A172 (cell line): ENCODE measurements at places on chromosomes 1 and 21.

GRCh38 chr1:200305806-200306205, 104.0 kb downstream of the ZNF281 start:
- no peak for DNase-seq

GRCh38 chr1:86616871-86617270, 70.0 kb downstream of the CLCA4 start:
- DNase-seq: no peak

DNA sequence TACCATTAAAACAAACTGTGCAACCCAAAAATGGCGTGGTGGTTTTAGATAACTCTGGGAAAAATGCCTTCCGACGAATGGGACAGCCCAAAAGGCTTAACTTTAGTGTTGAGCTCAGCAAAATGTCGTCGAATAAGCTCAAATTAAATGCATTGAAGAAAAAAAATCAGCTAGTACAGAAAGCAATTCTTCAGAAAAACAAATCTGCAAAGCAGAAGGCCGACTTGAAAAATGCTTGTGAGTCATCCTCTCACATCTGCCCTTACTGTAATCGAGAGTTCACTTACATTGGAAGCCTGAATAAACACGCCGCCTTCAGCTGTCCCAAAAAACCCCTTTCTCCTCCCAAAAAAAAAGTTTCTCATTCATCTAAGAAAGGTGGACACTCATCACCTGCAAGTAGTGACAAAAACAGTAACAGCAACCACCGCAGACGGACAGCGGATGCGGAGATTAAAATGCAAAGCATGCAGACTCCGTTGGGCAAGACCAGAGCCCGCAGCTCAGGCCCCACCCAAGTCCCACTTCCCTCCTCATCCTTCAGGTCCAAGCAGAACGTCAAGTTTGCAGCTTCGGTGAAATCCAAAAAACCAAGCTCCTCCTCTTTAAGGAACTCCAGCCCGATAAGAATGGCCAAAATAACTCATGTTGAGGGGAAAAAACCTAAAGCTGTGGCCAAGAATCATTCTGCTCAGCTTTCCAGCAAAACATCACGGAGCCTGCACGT, 82.1 kb downstream of the PRDM2 start:
- no peak for DNase-seq

DNA sequence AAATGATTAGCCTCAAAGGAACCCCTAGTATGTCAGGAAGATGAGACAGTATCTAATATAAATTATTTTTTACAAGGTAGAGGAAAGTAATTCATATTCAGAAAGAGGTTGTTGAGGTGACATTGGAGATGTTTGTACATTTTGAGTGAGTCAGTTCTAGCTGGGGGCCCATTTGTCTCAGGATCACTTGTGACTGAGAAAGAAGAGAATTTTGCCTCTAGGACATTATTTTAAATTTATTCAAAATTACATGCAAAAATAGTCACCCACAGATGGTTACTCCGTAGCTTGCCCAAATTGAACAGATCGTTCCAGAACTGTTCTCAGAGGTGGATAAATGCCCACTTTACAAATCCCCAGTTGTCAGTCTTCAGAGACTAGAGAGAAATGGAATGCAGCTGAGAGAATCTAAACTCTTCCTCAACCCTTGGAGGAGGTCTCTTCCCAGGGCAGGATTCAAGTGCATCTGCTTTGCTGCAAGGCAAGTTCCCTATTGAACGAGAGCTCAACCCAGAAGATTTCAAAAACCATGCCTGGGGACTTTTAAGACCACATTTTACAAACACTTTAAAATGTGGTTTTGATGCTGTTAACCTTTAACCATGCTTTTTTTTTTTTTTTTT, 987.8 kb upstream of the ADAMTS5 start:
- no peak for DNase-seq

DNA sequence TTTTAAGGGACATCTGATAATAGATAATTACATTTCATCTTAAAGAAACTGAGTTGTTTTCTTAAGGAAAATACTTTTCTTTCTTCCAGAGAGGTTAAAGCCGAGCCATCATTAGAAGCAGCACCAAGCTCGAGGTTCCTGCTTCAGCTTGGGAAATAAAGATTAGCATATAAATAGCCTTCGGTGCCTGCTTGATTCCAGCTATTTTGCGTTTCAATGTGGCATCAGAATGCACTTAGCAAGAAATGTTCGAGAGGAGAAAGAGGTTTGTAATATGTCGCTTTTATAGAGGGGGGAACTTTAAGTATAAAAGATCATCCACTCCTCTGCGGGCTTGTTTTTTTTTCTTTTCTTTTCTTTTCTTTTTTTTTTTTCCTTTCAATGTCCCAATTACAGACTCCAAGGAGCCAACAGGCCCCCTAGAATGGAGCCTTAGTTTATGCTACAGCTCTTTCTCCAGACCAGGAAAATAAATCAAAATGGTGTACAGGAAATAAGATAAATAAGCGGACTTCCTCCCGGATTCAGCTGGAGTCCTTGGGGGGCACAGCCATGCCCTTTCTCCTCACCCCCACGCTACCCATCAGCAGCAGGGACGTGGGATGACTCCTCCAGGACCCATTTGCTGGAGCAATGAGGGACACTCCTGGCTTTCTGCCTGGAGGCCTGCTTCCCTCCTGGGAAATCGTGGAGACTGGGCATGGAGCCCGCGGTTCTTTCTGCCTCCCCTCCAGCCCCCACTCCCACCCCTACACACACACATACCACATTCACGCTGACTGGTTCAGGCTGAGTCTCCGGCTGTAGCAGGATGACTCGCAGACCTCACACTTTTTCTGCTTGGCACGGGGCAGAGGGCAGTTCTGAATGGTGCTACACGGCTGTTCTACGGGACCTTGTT, 131.6 kb downstream of the RRAGC start:
- DNase-seq: peak; percentile 40

GRCh38 chr1:117416546-117417125, 49.4 kb downstream of the MAN1A2 start:
- DNase-seq: no peak

DNA sequence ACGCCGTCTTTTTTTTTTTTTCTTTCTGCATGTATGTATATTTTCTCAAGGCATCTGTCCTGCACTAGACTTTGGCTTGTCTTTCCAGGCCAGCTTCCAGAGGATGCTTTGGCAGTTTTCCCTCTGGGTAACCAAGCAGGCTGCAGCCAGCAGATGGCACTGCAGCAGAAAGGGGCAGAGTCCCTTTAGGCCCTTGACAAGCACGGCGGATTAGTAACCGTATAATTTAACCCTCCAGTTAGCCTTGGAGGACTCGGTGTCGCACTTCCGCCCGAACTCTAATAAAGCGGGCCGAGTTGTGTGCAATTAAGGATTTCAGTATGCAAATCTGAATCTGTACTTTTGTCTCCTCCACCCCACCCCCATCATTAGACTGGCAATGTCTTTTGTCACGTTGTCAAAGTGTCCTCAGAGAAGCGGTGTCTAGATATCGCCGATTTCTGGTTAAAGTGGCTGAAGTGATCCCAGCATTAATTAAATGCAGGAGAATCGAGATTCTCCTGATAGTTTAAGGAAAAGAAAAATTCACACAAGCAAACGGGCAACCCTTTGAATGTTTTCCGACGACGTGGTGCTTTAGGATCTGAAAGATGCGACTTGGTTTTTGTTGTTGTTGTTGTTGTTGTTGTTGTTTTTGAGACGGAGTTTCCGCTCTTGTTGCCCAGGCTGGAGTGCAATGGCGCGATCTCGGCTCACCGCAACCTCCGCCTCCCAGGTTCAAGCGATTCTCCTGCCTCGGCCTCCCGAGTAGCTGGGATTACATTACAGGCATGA, 1.1 kb upstream of the TMEM167B start:
- peak; percentile 65 for DNase-seq
